Neural progenitor cell (in vitro differentiated cells): ENCODE measurements at places on chromosomes 1 and 21. TPM values are rescaled to one million over a fixed set of nuclear protein-coding genes. Genes with fewer than 3 reads are reported as not detected.

DNA sequence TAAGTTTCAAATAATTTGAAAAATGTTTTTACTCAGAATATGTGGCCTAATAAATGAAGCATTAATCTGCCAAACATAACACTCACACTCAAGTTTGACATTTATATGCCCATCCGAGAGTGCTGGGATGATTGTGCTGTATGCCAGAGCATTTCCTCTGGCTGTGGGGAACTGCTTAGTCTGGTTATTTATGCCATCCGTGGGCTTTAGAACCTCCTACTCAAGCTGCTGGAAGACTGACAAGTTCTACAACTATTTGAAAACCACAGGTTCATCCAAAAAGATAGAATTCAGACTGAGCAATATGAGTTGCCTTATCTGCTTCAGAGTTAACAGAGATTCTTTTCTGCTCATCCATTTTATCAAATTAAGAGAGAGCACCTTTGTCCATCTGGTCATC is 25.9 kb downstream of the PCNX2 start:
- DNase-seq, result no peak

DNA sequence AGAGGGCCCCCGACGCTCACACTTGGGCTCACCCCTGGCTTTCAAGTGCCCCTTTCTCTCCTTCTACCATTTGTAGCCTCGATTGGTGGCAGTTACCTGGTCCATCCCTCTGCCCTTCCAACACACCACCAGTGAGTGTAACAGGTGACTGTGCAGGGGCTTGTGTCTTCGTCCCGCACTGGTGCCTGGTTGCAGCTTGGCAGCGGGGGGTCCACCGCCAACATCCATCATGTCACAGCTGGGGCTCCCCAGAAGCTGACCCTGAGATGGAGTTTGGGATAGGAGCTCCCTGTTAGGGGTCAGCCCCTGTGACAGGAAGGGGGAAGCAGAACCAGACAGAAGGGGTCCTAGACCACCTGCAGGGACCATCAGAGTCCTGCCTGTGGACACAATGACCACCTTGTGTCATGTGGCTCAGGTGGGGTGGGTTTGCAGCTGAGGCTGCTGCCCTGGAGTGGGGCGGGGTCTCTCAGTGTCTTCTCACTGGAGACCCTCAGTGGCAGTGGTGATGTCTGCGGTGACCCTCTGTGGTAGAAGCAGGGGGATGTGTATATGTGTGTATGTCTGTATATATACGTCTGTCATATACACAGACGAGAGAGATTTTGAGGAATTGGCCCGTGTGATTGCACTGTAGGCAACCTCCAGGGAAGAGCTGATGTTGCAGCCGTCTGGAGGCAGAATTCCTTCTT is 3.6 kb upstream of the CALML6 start:
- DNase-seq, result no peak

DNA sequence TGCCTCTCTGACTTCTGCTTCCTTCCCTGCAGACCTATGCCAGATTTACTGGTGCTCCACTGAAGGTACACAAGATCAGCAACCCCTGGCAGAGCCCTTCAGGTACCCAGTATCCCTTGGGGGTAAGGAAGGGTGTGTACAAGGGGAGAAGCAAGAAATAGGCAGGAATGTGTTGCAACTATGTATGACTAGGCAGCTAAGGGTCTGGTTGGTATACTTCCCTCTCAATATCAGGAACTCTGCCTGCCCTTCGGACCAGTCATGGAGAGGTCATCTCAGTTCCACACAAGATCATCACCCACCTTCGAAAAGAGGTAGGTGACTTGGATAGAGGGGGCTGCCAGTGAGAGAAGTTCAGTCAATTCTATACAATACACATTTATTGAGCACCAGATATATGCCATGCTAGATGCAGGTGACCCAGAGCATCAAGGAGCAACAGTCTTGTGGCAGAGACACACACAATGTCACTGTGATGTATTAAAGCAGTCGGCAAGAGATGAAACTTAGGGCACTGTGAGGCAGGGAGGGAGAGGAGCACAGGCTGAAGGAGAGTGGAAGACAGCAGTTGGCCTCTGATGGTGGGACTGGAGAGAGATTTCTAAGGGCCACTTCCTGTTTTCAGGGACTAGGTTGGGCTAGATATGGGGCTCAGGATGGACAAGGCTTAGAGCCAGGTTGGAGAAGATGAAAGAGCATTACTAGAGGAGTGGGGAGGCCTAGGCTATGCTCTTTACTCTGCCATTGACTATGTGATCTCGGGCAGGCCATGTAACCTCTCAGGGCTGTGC is 2.0 kb downstream of the MTX1 start:
- DNase-seq, result no peak

DNA sequence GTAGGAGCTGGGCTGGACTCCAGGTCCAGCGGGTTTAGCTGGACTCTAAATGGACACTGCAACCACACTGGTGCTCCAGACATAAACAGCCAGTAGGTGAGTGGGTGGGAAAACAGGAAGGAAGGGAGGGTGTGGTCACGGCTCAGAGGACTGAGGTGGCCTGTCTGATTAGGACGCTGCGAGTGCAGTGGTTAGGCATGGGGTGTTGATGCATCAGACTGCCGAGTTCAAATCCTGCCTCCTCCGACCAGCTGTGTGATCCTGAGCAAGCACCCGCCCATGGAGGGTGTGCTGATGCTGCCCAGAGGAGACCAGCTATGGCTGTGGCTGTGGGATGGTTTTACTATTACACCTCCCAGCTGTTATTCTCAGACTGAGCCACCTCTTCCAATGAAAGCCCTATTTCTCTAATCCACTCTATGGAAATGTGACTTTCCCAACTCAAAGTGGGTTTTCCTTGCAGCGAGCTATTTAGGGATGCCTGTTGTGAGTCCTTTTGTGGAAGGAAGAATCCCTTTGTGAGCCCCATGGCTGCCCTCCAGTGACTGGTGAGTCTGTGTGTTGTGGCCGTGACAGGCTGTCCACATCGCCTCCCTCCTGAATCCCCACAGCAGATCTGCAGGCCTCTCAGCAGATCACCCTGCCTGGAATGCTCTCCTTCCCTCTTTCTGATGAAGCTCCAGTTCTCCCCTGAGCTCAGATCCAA is 56.6 kb upstream of the EDN2 start:
- DNase-seq, result peak; percentile 57

GRCh38 chr1:46396441-46397398 is 2.6 kb downstream of the FAAH start:
- no peak for DNase-seq

- DNase-seq, result no peak
Measured at GRCh38 chr1:194227161-194227560, 1040.7 kb upstream of the B3GALT2 start.

- DNase-seq, result no peak
Measured at GRCh38 chr1:81505831-81506230, 294.9 kb upstream of the ADGRL2 start.

GRCh38 chr1:225972344-225973152 is 26.6 kb downstream of the SDE2 start:
- DNase-seq, result no peak

DNA sequence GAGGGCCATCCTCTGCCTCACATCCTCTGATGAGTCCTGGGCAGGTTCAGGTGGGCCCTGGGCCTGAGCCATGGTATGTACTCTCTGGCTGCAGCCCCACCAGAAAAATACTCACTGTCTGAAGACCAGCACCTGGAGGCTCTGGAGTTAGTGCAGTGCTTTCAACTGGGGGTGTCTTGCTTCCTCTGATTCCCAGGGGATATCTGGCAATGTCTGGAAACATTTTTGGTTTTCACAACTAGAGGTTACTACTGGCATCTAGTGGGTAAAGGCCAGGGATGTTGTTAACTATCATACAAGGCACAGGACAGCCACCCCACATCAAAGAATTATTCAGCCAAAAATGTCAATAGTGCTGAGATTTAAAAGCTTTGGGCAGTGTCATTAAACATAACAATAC is 152.7 kb downstream of the HIVEP3 start:
- no peak for DNase-seq

GRCh38 chr1:98427664-98428063 is 233.9 kb upstream of the SNX7 start:
- no peak for DNase-seq

DNA sequence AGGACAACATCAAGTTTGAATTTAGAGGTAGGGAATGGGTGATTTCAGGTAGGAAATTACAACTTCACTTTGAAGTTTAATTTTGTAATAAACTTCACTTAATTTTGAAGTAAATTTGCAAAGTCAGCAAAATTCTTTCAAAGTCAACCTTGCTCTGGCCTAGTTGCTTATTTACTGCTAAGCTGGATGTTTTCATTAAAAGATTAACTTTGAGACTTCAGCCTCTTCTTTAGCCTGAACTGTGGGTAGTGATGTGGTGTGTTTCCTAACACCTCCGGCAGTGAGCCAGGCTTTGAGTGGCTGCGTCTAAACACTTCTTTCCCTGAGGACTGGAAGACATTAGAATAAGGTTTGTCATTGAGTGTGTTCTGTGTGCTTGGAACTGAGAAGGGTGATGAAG is at the start of gene HAO2:
Gene HAO2 (plus strand): TSS at position 232 of the 400 bp plus-strand sequence. CDS start 12,301 bp downstream, outside the sequence.
- DNase-seq, result no peak

DNA sequence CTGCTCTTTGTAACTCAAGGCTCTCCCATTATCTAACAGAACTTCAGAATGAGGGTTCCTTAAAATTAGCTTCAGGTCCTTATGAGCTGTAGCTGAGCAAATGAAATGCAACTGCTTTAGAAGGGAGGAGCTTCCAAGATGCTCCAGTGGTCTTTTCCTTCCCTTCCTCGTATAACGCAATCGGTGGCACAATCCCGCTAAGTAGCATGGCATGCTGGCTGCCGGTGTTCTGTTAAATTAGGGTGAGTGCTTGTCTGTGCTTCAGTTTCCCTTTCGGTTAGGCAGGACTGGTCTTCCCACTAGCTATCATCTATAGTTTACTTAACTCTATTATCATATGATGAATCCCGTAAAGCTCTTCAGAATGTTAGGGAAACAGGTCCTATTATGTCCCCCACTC is 917 bp downstream of the KIAA0040 start:
- DNase-seq, result peak; percentile 14

DNA sequence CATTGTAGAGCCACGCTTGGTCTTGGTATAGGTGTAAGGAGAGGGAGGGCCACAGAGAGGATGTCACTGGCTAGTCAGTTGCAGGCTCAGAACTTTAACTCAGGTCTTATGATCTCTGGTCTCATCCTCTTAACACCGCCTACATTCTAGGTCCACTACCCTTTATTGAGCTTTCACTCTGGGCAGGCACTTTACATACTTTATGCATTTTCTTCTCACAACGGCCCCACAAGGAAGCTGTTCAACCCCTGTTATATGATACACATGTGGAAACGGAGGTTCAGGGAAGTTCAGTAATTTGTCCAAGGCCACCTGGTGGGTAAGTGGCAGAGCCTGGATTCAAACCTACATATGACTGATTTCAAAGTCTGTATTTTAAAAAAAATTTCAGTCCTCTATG is 25.3 kb upstream of the RCAN3 start:
- no peak for DNase-seq

GRCh38 chr21:44399151-44399954 is 45.9 kb downstream of the TRPM2 start:
- no peak for DNase-seq

GRCh38 chr1:234611225-234611846 is 1.4 kb upstream of the IRF2BP2 start:
- peak; percentile 92 for DNase-seq

GRCh38 chr1:22888320-22889075 is 84.2 kb downstream of the LACTBL1 start:
- no peak for DNase-seq

DNA sequence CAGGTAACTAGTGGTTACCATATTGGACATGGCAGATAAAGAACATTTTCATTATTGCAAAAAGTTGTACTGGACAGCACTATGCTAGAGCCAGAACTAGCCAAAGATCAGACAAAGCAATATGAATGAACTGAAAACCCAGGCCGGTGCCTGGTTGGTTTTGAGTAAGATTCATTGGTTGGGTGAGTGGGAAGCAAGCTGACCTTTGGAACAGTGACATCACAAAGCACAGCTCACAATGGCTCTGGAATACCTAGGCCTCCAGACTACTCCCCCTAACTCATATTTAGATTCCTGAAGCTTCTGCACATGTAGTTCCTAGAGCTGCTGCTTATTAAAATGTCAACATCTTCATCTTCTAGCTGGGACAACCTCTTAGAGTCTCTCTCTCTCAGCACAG is at the start of gene TMCO2:
Gene TMCO2 (plus strand): TSS at position 283 of the 400 bp plus-strand sequence. CDS start 57 bp downstream, at position 340.
- DNase-seq, result no peak

GRCh38 chr1:14634486-14634885 is 36.0 kb downstream of the KAZN start:
- DNase-seq, result peak; percentile 19

DNA sequence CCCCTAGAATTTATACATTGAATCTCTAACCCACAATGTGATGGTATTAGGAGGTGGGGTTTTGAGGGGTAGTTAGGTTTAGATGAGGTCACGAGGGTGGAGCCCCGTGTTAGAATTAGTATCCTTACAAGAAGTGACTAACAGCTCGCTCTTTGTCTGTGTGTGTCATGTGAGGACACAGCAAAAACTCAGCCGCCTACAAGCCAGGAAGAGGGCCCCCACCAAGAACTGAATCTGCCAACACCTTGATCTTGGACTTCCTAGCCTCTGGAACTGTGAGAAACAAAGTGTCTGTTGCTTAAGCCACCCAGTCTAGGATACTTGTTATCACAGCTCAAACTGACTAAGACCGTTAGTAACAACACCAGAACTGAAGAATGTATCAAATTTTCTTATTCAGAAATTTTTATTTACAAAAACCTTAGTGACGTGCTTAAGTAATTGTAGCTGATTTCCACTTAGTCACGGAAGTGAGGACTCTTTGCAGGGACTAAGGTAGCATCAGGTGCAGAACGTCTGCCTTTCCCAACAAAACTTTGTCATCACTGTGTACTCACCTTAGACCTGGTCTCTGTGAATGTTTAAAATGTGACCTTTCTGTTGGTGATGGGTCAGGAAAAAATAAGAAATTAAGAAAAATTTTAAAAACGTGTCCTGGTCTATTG is 24.5 kb upstream of the LRRC8C start:
- DNase-seq, result no peak

The MAN1C1 gene
- 5.3 and 6.8 TPM in 2 replicates for total RNA-seq

The OR6F1 gene
- not detected in 2 replicates for total RNA-seq

The TRIM58 gene
- total RNA-seq, result 0.09 and 0.26 TPM in 2 replicates

The C4BPB gene
- total RNA-seq, result not detected in 2 replicates

The CHML gene
- 31.4 and 43.6 TPM in 2 replicates for total RNA-seq

The USH2A gene
- 0.03 and 0.04 TPM in 2 replicates for total RNA-seq

The NR5A2 gene
- total RNA-seq, result 0.12 TPM in 1 of 2 replicates, not detected in the other

The CEP170 gene
- 103 and 126 TPM in 2 replicates for total RNA-seq

The LENEP gene
- total RNA-seq, result not detected in 2 replicates

The VWA5B1 gene
- total RNA-seq, result not detected in 2 replicates

The KIAA1614 gene
- total RNA-seq, result 0.56 and 3.8 TPM in 2 replicates
